ENCODE measurements at places on chromosomes 7 and 10. TPM values are rescaled to one million over a fixed set of nuclear protein-coding genes. Genes with fewer than 3 reads are reported as not detected.

DNA sequence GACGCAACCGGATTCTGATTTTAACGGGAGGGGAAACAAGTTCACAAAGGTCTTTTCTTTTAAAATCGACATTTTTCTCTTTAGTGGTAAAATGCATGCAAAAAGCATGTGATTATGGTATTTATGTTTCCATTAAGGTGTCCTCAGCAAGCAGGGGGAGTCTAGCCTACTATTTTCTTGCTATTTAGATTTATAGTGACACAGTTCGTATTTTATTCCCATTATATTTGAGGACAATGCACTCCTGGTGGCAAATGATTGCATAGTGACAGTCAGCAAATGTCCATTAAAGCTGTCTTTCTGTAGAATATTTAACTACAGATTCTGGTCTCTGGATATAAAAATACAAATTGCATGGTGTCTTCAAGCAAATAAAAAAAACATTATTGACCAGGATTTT lies 554.2 kb downstream of the PARD3 start:
- H3K4me1 ChIP-seq: no peaks in the 10 kb centered on the region
- no peak overlapping the region for H3K4me3 ChIP-seq
- H3K27me3 ChIP-seq: no peaks in the 10 kb centered on the region
- no peaks in the 10 kb centered on the region for H3K36me3 ChIP-seq

GRCh38 chr10:8951440-8952089 lies 897.1 kb downstream of the GATA3 start:
- no peak for DNase-seq
- no peaks in the 10 kb centered on the region for H3K4me1 ChIP-seq
- H3K27ac ChIP-seq: no peak overlapping the region
- no peak overlapping the region for H3K4me3 ChIP-seq

GRCh38 chr7:107564553-107565298 lies 955 bp downstream of the DUS4L start:
- H3K4me3 ChIP-seq: peak overlapping the region; percentile 96
- no peaks in the 10 kb centered on the region for H3K27me3 ChIP-seq
- peaks cover 43% of the 10 kb centered on the region for H3K4me1 ChIP-seq
- H3K27ac ChIP-seq: peak overlapping the region; percentile 93
- no peaks in the 10 kb centered on the region for H3K36me3 ChIP-seq

- peak overlapping the region; percentile 74 for H3K27ac ChIP-seq
- DNase-seq: peak; percentile 79
- H3K27me3 ChIP-seq: no peaks in the 10 kb centered on the region
- H3K4me3 ChIP-seq: no peak overlapping the region
Measured at GRCh38 chr10:51706225-51706624, 6.8 kb upstream of the CSTF2T start.

DNA sequence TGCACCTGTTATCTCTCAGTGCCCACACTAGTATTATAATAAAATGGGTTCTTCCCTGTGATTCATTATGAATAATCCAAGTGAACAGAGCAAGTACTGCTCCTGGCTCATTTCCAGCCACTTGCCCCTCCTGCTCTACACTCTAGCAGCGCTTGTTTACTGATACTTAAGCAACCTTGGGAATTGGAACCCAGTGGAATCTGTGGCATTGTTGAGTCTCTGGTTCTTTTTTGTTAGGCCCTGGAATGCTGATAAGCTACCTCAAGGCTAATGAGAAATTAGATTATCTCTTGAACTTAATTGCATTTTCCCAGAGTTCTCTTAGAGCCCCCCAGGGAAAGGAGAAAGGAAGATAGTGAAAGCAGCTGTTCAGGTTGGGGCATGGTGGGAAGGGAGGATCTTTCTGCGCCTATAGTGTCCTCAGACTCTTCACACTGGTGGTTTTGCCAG lies 34.0 kb downstream of the PRKAR2B start:
- no peaks in the 10 kb centered on the region for H3K4me1 ChIP-seq
- DNase-seq: no peak
- H3K27ac ChIP-seq: no peak overlapping the region
- H3K27me3 ChIP-seq: no peaks in the 10 kb centered on the region

- H3K27me3 ChIP-seq: no peaks in the 10 kb centered on the region
- H3K36me3 ChIP-seq: no peaks in the 10 kb centered on the region
- H3K4me3 ChIP-seq: no peak overlapping the region
- DNase-seq: no peak
Measured at GRCh38 chr10:10755490-10755889, 262.2 kb upstream of the CELF2 start.

DNA sequence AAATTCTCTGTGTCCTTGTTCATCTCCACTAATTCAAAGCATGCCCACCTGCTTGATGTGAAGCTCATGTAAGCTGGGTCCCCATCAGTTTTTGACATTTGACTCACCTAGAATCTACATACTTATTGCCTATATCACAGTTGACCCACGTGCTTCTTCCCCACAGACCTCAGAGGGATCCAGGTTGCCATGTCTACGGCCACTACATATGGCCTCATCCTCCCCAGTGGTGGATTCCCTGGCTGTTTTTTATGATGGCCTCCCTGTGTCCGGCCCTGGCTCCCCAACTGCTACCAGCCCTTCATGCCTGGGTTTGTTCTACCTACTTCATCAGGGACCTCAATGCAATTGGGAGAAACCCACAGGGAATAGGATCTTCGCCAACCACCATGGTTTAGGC lies 187.4 kb upstream of the GDF10 start:
- no peaks in the 10 kb centered on the region for H3K27me3 ChIP-seq
- DNase-seq: no peak
- H3K27ac ChIP-seq: no peak overlapping the region
- H3K4me3 ChIP-seq: no peak overlapping the region
- H3K4me1 ChIP-seq: no peaks in the 10 kb centered on the region

- DNase-seq: peak; percentile 39
- no peak overlapping the region for H3K4me3 ChIP-seq
- peak overlapping the region; percentile 84 for H3K27ac ChIP-seq
- H3K4me1 ChIP-seq: peaks cover 86% of the 10 kb centered on the region
- peaks cover 27% of the 10 kb centered on the region for H3K36me3 ChIP-seq
Measured at GRCh38 chr10:72333112-72334015, 21.4 kb downstream of the DNAJB12 start.

DNA sequence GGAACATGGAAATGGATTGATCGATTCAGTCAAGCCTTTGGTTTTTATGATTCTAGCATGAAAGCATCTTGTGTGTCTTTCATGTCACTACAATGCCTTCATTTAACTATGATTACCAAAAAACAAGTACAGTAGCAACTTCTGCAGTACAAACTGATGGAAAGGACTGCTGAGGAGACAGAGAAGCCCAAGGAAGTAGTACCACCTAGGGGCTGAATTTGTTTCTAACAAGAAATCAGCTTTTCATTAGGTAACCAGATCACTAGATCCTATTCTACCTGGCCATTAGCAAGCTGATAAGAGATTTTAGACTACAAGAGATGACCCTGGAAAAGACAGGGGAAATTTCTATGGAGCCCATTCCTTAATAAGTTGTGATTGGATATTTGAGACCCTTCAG lies 3.2 kb upstream of the IFIT1 start:
- no peak overlapping the region for H3K4me3 ChIP-seq
- DNase-seq: peak; percentile 60
- no peaks in the 10 kb centered on the region for H3K27me3 ChIP-seq
- peaks cover 26% of the 10 kb centered on the region for H3K4me1 ChIP-seq
- H3K36me3 ChIP-seq: no peaks in the 10 kb centered on the region

- no peaks in the 10 kb centered on the region for H3K27me3 ChIP-seq
- no peaks in the 10 kb centered on the region for H3K4me1 ChIP-seq
- no peak for DNase-seq
- H3K36me3 ChIP-seq: no peaks in the 10 kb centered on the region
Measured at GRCh38 chr10:3512263-3512662, 272.7 kb downstream of the KLF6 start.

DNA sequence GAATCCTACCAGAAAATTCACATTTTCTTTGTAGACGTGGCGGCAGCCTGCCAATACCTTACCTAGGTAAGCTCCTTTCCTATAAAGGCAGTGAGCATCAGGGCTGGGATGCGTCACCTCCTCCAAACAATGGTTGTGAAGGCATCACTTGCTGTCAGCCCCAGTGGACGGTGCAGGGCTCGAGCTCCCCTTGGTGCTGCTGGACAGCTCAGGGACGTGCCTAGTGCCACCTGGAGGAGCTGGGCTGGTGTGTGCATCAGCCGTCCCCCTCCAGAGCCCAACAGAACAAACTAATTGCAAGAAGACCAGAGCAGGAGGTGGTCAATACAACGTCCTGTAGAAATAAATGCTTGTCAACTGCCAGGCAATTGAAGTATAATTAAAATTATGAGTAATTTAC lies 517.5 kb upstream of the FOXK1 start:
- DNase-seq: peak; percentile 15
- H3K36me3 ChIP-seq: no peaks in the 10 kb centered on the region
- H3K4me1 ChIP-seq: no peaks in the 10 kb centered on the region
- H3K27ac ChIP-seq: no peak overlapping the region

GRCh38 chr10:128877141-128877540 lies 589.9 kb upstream of the MGMT start:
- H3K27ac ChIP-seq: no peak overlapping the region
- H3K27me3 ChIP-seq: no peaks in the 10 kb centered on the region
- H3K4me1 ChIP-seq: no peaks in the 10 kb centered on the region
- H3K36me3 ChIP-seq: no peaks in the 10 kb centered on the region
- H3K4me3 ChIP-seq: no peak overlapping the region

DNA sequence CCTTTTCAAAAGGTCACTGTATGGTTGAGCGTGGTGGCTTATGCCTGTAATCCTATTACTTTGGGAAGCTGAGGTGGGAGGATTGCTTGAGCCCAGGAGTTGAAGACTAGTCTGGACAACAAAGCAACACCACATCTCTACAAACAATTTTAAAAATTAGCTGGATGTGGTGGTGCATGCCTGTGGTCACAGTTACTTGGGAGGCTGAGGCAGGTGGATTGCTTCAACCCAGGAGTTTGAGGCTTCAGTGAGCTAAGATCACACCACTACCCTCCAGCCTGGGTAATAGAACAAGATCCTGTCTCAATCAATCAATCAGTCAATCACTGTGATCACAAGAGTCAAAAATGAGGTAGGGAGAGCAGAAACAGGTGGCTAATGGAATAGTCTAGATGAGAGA lies 97.0 kb downstream of the SUGCT start:
- no peak for DNase-seq
- H3K27me3 ChIP-seq: no peaks in the 10 kb centered on the region
- no peaks in the 10 kb centered on the region for H3K36me3 ChIP-seq
- H3K4me1 ChIP-seq: peaks cover 16% of the 10 kb centered on the region
- no peak overlapping the region for H3K4me3 ChIP-seq

DNA sequence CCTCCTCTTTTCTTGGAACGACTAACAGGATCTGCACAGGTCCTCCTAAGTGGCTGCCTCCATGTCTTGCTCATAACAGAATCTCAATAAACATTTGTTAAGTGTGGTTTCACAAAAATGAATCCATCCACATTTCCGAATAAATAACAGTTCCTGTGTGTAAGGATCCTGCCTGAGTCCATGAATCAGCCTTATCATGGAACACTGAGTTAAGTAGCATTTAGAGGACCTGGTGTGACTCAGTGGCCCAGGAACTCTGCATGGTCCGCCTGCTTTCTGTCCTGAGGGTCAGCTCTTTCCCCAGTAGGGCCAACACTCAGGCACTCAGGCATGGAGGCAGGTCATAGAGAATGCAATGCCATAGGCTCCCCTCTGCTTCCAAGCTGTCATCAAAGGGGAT lies 15.8 kb upstream of the C10orf90 start:
- H3K4me3 ChIP-seq: no peak overlapping the region
- H3K27me3 ChIP-seq: no peaks in the 10 kb centered on the region
- no peaks in the 10 kb centered on the region for H3K4me1 ChIP-seq
- no peak for DNase-seq

DNA sequence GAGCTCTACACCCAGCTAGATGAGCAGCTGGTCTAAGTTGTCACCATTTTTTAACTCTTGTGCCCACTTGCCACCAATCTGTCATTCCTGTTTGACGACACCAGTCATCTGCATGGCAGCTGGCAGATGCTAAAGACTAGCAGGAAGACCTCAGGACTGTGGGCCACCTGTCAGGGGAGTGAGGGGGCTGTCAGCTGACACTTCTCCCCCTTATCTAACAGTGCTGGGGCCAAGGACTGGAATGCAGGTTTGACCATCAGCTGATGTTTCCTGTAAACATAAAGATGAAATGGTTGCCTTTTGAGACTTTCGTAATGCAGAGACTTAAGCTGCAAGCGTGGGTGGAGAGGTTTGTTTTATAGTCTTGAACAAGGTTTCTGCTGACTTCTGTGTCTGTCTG lies 93.5 kb downstream of the WNT2 start:
- no peak overlapping the region for H3K4me3 ChIP-seq
- no peaks in the 10 kb centered on the region for H3K4me1 ChIP-seq
- H3K27ac ChIP-seq: no peak overlapping the region
- peaks cover 4% of the 10 kb centered on the region for H3K36me3 ChIP-seq
- no peaks in the 10 kb centered on the region for H3K27me3 ChIP-seq

DNA sequence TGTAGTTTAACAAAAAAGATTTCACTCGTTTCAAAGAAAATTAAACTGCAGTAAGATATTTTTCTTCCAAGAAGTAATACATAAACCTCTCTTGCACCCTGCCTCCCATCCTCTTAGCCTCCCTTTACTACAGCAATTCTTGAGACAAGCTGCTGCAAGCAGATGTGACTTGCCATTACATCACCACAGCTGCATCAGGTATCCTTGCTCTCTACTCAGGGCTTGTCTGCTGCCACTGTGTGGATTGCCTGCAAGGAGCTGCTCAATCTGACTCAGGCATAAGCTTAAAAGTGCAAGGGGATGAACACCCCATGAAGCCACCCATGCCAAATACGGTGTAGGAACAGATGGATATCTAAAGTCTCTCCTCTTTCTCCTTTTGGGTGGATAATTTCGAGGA lies 609.9 kb downstream of the DNAJB9 start:
- no peak overlapping the region for H3K27ac ChIP-seq
- no peak overlapping the region for H3K4me3 ChIP-seq
- no peaks in the 10 kb centered on the region for H3K36me3 ChIP-seq
- DNase-seq: no peak
- H3K4me1 ChIP-seq: no peaks in the 10 kb centered on the region

GRCh38 chr7:112515989-112516388 lies 35.2 kb downstream of the LSMEM1 start:
- no peak overlapping the region for H3K27ac ChIP-seq
- H3K27me3 ChIP-seq: no peaks in the 10 kb centered on the region
- DNase-seq: no peak
- H3K4me3 ChIP-seq: no peak overlapping the region
- H3K4me1 ChIP-seq: no peaks in the 10 kb centered on the region
- H3K36me3 ChIP-seq: no peaks in the 10 kb centered on the region

GRCh38 chr10:62866451-62866850 lies 50.3 kb upstream of the EGR2 start:
- no peaks in the 10 kb centered on the region for H3K36me3 ChIP-seq
- H3K4me1 ChIP-seq: no peaks in the 10 kb centered on the region
- H3K4me3 ChIP-seq: no peak overlapping the region

The MYPN gene
- 0.37 TPM for total RNA-seq

The PDE6C gene
- total RNA-seq: not detected

The KDM7A gene
- total RNA-seq: 24.6 TPM

The CTAGE4 gene
- 13.8 TPM for total RNA-seq

The EGFR gene
- 33.5 TPM for total RNA-seq

The UCN3 gene
- total RNA-seq: not detected

Measured in stomach (tissue), 19 donors.